ENCODE measurements at places on chromosomes 6 and 20. TPM values are rescaled to one million over a fixed set of nuclear protein-coding genes. Genes with fewer than 3 reads are reported as not detected.

Gene RNF5
- total RNA-seq, result 56.3 TPM

Gene TAAR5
- not detected for total RNA-seq

Gene FABP7
- not detected for total RNA-seq

- H3K4me1 ChIP-seq, result no peaks in the 10 kb centered on the region
- no peak overlapping the region for H3K4me3 ChIP-seq
- H3K27ac ChIP-seq, result no peak overlapping the region
- H3K27me3 ChIP-seq, result no peaks in the 10 kb centered on the region
- H3K36me3 ChIP-seq, result no peaks in the 10 kb centered on the region
Observed at GRCh38 chr6:11432713-11433450, 104.7 kb upstream of the TMEM170B start.

- no peak for DNase-seq
- H3K36me3 ChIP-seq, result no peaks in the 10 kb centered on the region
- H3K27ac ChIP-seq, result no peak overlapping the region
- no peak overlapping the region for H3K4me3 ChIP-seq
- H3K4me1 ChIP-seq, result no peaks in the 10 kb centered on the region
Observed at GRCh38 chr6:169445661-169446581, 192.3 kb upstream of the THBS2 start.

GRCh38 chr6:47308198-47308517, 1.5 kb downstream of the TNFRSF21 start:
- no peak for DNase-seq
- no peaks in the 10 kb centered on the region for H3K36me3 ChIP-seq
- H3K4me1 ChIP-seq, result no peaks in the 10 kb centered on the region
- H3K27me3 ChIP-seq, result no peaks in the 10 kb centered on the region

DNA sequence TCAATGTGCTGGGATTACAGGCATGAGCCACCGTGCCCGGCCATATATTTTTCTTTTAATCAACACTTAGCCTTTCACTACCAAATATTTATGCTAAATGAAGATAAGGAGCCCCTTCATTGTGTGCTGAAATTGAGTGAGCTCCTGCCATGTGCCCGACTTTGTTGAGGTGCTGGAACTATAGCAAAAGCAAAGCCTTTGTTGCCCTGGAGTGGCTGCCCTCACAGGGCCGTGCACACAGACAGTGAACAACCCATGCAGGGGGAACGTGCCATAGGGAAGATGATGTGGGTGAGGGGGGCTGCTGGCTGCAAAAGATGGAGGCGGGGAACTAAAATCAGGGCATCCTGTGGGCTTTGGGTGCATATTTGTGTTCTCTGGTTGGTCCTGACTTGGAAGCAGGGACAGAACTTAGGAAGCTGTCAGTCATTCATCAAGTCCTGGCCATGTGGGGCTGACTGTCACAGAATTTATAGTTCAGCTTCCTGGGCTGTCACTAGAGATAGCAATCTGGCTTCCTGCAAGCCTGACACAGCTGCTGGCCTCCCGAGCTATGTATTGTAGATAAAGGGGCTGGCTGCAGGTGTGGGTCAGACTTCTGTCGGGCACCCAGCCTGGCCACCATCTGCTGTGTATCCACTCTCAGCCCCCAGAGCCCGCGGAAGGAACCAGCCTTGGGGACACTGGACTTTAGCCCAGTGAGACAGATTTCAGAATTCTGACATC, 56.8 kb upstream of the MPC1 start:
- no peak for DNase-seq
- no peaks in the 10 kb centered on the region for H3K27me3 ChIP-seq
- H3K4me1 ChIP-seq, result no peaks in the 10 kb centered on the region
- no peaks in the 10 kb centered on the region for H3K36me3 ChIP-seq
- no peak overlapping the region for H3K4me3 ChIP-seq
- no peak overlapping the region for H3K27ac ChIP-seq

DNA sequence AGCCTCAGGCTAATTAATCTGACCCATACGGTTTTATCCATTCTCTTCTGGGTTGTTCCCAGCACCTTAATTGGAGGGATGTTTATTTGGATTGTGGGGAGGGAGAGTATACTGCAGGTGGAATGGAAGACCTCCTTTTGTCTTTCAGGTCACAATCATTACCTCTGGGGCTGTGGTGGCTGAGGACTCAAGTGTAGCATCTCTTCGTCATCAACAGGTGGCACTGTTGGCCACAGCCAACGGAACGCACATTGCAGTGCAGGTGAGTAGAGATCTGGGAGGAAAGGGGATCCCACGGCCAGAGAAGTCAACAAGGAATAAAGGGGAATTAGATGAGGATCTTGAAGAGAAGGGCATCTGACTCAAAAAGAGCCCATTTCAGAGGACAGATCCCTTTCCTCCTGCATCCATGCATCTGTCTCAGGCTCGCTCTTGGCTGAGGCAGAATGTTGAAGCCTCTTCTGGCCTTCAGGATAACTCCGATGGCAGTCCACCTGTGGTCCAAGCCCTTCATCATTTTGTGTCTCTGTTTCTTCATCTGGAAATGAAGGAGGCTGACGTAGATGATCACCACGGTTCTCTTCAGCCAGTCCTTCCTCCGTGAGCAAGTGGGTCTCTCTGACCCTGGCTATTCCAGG, 3.2 kb upstream of the DEF6 start:
- H3K27me3 ChIP-seq, result no peaks in the 10 kb centered on the region
- no peak overlapping the region for H3K4me3 ChIP-seq
- H3K27ac ChIP-seq, result no peak overlapping the region

Data from breast epithelium (tissue), 4 donors.